Astrocyte of the cerebellum (primary cell): ENCODE measurements at places on chromosomes 7 and 10.

DNA sequence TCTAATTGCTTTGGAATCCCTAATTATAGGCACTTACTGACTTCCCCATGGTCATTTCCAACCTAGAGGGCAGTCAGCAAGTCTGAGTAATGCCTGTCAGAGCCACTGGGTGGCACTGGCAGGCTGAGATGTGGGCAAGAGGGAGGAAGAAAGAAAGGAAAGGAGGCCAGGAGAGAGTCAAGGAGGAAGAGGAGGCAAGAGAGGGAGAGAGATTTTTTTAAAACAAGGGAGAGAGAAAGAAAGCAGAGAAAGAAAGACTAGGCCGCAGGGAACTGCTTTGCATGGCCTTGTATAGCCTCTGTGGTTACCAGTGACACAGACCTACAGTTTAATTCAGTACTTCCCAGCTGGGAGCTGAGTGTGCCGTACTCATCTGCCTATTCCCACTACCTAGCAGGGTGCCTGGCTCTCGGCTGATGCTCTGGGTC lies 210.4 kb upstream of the ADO start:
- DNase-seq = no peak

- peak; percentile 73 for DNase-seq
These were observed 248.9 kb downstream of the COBL start for GRCh38 chr7:51067757-51068156.

DNA sequence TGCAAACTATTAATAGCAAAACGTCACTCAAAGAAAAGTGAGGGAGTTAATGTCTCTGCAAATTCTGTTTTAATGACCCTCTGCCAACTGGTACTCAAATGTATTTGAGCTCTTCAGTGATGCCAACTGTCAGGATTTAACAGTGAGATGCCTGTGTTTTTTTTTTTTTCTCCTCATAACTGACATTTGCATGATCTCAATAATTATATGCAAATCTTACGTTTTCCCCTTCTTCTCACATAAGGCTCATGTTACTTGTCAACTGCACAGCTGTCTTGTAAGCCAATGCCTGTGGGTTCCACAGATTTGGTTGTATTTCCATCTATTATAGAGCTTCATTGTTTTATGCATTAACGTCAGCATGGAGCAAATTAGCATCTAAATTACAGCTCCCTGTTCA lies 38.2 kb downstream of the PPP1R3A start:
- no peak for DNase-seq

DNA sequence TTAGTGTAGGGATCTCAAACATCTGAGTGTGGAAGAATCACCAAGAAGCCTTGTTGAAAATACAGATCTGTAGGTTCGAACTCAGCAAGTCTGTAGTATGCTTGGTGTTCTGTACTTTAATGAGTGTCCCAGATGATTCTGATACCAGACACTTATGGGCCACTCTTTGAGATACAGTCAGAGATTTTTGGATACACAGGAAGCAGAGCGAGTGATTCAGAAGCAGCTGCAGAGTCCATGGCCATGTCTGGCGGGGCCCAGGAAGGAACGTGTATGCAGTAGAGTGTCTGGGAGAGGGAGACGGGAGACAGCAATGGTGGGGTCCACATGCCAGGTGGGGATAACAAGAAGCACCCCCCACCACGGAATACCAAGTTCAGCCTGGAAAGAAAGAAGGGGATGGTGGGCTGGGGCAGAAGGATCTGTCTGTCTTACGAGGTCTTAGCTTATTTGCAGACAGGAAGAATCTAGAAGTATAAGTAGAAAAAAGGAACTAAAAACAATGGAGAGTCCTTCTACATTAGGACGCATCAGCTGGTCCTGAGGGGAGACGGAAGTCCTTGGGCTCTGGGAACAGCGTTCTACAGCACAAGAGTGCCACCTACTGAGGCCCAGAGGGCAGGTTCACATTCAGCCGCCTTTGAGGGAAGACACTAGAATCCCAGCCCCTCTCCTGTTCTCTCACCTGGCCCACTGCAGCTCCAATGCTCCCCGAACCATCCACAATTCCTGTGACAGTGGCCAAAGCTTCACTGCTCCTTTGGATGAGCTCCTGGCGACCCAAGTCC lies 55.4 kb downstream of the SLC37A3 start:
- DNase-seq = no peak

DNA sequence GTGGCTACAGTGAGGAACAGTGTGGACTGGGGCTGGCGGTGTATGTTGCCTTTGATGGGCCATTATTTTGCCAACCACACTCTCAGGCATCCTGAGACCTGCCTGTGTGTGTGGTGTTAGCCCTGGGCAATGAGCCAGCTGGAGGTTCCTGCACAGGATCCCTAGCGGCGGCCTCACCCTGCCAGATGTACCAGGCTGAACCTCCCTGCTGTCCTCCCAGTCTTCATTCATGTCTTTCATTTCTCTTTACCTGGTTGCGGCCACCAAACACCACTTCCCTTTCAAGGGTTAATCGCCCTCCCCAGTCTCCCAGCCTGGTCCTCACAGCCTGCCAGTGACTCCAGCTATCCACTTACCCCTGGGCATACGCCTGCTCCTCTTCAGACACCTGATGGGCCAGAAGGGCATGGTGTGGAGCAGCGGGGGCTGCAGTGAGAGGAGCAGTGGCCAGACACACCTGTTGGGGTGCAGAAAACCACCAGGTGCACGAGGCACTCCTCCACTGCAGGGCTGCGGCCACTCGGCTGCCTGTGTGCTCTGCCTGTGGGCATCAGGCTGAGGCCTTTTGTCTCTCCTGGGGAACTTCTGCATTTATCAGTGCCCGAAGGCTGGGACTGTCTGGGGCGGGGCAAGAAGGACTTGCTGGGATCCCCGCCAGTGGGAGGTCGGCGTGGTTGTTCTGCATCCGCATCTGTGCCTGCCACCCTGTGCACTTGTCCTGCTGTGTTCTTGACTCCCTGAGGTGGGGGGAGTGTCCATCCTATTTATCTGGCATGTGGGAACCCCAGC lies 111.6 kb downstream of the ARHGAP22 start:
- DNase-seq = no peak

DNA sequence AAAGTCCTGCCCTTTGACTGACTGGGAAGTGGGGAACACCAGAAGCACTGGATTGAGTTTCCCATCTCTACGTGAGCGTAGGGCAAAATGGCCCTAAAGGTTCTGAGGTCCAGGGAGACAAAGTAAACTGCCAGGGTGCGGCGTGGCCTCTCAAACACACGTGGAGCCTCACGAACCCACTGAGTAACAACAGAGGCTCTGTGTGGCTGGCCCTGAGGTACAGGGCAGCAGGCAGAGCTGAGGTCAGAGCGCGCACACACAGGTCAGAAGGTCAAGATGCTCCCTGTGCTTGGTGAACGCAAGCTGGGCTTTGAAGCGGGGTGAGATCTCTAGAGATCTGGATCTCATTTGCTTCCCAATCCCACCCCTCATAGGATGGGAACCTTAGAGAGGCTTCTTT lies 99.0 kb upstream of the ZMIZ1 start:
- DNase-seq = no peak

DNA sequence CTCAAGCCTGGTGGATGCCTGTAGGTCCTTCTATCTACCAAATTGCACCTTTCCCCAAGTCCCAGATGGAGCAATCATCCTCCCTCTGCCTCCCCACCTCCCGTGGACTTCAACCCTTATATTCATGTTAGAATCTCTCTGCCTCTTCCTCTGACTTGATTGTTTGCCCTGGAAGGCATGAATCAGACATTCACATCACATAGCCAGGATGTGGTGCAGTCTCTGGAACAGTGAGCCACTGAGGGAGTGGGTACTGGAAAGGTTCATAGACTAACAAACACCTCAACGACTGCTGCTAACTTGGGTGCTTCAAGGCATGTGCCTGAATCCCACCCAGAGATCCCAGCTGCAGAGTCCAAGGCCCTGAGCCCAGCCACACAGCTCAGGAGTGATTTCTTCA lies 494.0 kb downstream of the TNS3 start:
- no peak for DNase-seq

DNA sequence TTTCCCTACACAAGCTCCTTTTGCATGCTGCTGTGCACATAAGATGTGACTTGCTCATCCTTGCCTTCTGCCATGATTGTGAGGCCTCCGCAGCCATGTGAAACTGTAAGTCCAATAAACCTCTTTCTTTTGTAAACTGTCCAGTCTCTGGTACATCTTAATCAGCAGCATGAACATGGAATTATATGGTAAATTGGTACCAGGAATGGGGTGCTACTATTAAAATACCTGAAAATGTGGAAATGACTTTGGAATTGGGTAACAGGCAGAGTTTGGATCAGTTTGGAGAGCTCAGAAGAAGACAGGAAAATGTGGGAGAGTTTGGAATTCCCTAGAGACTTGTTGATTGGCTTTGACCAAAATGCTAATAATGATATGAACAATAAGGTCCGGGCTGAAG lies 181.8 kb downstream of the GPR158 start:
- no peak for DNase-seq

DNA sequence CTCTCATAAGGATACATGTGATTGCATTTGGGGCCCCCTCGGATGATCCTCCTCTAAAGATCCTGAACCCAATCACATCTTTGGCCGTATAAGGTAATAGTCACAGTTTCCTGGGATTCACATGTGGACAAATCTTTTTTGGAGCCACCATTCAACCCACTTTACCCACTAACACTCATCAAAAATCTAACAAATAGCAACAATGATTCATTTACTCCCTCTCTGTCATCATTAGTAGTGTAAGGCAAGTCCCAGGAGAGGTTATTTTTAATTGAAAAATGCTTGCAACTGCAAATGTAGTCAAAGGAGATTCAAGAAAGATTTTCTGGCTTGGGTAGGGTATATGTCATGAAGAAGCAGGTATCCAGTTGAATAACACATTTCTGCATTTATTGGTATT lies 9.9 kb upstream of the SMKR1 start:
- DNase-seq = no peak

- peak; percentile 51 for DNase-seq
These were observed 67.6 kb downstream of the TMEM130 start for GRCh38 chr7:98802088-98802780.
